Activated CD4-positive, alpha-beta T cell treated with anti-CD3 and anti-CD28 coated beads for 48 hours (primary cell): ENCODE measurements at places on chromosomes 12 and 14.

GRCh38 chr14:102213984-102214658, 74.4 kb downstream of the WDR20 start:
- no peak for DNase-seq

DNA sequence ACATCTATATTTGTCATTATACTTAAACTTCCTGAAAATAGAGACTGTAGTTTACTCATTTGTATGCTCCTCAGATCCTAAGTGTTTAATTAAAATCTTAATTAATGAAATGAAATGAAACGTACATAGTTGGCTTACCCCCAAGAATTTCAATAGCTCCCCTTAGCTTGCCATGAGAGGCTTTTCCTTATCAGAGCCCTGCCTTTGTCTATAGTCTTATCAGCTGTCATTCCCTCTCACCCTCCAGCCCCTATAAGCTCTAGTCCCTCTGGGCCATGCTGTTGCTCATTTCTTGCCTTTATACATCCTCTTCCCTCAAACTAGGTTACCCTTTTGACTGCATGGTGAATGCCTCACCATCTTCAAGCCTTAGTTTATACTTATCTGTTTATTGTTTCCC, 1.1 kb upstream of the RTRAF start:
- DNase-seq, result no peak

DNA sequence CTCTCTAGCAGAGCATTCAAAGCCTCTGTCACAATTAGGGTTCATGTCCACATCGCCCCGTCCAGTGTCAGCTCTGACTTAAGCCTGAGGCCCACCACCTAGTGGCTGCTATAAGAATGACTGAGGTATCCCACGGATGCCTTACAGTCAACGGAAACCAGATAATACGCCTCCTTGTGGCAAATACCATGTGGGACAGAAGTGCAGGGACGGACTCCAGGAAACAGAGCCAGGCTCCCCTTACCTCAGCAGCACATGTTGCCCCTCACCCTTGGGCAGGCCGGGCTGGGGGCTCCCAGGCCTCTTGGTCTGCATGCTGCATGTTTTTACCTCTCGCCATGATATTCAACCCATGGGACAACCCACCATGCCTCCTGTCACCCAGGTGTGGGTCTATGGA, 86.3 kb downstream of the VWF start:
- DNase-seq, result peak; percentile 70

DNA sequence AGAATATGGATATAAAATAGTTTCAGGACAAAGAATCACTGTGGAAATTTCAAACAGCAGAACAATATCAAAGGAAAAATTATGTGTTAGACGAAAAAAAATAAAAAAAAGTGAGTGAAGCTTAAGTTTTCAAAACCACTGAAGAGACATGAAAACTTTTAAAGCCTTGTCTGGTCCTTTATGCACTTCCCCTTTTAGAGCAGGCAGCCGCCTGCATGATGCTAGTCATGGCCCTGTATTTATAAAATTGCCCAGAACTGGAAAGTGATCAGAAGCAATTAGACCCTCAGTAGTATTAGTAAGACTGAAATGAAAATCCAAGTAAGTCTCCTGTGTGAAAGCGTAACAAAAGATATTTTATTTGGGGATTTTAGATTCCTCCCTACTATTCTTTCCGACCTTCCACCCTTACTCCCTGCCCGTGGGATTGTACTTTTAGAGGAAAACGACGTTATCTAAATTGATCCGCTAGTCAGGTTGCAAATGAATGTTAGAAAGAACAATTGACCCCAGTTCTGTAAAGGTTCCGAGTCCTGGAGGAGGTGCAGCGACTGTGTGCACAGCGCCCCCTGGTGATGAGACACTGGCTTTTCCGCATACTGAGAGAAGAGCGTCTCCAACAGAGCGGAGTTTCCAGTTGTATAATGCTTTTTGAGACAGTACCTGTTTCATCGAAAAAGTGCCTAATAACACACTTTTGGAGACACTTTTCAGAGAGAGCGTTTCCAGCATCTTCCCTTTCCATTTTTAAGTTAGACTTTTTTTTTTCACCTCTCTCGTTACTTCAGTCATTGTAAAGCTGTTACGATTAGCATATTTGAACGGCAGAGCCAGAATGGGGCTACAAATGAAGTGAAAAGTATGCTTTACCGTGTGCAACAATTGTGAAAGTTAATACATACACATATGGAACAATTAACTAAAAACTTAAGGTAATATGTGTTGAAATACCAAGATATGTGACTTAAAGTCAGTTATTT, 12.4 kb downstream of the MGST1 start:
- DNase-seq, result peak; percentile 48

DNA sequence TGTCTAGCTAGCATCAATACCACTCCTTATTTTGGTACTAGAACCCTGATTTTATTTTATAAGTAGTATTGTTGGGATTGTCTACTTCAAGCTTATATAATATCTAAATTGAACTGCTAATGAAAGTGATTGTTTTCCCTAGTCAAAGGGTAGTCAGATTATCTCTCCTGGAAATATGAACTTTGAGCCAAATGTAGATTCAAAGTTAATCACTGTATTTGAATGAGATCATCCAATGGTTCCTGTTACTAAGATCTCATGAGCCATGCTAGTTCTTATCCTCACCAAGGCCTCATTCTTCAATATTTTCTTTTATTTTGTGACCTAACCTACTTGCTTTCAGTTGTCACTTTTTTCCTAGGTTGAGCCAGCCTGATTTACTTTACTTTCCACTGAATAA, 276.7 kb downstream of the RASSF9 start:
- DNase-seq, result no peak

DNA sequence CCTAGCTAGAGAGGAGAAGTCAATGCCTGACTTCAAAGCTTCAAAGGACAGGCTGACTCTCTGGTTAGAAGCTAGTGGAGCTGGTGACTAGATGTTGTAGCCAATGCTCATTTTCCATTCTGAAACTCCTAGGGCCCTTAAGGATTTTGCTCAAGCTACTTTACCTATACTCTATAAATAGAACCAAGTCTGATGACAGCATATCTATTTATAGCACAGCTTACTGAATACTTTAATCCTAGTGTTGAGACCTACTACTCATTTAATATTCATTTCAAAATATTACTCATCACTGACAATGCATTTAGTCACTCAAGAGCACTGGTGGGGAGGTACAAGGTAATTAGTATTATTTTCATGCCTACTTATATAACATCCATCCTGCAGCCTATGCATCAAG, 137.2 kb upstream of the PELI2 start:
- DNase-seq, result no peak

- no peak for DNase-seq
These were observed 51.6 kb downstream of the ATP2B1 start for GRCh38 chr12:89657066-89657465.

DNA sequence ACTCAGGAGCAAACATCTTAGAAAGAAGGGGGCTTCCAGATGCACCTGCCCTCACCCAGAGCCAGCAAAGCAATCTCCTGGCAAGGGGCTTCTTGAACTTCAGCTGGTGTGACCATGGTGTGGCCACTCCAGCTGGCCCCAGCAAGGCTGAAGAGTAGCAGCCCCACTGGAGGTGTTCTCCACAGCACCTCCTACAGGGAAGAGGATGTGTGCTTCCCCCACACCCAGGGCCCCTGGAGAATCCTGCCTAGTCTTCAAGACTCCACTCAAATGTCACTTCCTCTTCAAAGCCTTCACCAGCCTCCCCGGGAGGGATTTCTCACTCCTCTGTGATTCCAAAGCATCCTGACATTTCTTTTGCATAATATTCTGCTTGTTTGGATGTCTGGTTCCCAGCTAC, 8.5 kb downstream of the RAB15 start:
- DNase-seq, result no peak

- no peak for DNase-seq
These were observed 40.1 kb upstream of the WNK1 start for GRCh38 chr12:712172-712863.

DNA sequence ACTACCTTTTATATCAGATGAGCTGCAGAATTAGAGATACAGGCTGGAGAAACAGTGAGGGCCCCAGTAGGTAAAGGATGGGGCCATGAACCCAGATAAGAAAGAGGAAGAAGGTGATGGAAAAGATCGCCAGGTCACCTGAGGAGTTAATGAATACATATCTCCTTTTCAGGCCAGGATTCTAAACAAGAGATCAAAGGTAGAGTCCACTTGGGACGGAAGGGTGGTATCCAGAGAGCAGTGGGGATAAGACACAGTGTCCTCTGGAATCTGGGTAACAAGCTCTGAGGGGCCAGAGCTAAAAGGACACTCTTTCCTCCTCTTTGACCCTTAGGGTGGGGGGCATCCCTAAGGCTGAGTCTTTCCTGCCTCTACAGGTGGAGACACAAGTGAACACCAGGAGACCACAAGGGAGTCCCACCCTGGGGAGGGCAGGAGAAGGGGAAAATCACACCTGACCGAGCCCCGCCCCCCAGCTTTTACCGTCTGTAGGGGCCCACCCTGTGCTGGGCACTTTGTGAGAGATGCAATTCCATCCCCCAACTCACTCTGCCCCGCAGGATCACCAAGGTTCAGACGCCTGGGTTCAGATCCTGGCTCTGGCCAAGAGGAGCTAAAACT, 27.3 kb downstream of the SERPINA1 start:
- DNase-seq, result no peak

DNA sequence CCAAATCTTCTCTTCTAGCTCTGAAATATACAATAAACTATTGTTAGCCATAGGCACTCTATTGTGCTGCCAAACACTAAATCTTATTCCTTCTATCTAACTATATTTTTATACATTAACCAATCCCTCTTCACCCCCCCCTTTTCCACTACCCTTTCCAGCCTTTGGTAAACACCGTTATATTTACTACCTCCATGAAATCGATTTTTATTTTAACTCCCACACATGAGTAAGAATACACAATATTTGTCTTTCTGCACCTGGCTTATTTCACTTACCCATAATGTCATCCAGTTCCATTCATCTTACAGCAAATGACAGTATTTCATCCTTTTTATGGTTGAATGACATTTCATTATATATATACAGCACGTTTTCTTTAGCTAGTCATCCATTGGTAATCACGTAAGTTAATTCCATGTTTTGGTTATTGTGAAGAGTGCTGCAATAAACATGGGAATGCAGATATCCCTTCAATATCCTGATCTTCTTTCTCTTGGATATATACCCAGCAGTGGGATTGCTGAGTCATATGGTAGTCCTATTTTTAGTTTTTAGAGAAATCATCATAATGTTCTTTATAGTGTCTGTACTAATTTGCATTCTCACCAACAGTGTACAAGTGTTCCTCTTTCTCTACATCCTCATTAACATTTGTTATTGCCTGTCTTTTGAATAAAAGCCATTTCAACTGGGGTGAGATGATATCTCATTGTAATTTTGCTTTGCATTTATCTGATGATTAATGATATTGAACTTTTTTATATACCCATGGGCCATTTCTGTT, 34.2 kb upstream of the PLBD1 start:
- DNase-seq, result no peak

GRCh38 chr14:23939607-23940326, 13.8 kb upstream of the DHRS4 start:
- no peak for DNase-seq

DNA sequence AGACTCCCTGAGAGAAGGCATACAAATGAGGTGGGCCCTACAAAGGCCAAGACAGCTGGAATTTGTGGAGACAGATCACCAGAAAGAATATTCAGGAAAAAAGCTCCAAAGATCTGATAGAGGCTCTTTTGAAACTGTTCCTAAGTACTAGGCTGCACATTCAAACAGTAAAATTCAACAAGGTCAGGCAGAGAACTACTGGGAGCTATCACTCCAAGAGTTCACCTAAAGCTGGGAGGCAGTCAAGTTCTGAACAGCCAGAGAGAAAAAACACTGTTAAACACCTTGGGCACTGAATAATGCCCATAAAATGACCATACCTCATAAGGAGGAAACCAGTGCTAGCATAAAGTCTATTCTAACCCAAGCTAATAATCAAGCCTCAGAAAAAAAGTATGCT, 28.6 kb downstream of the MED13L start:
- DNase-seq, result no peak

- no peak for DNase-seq
These were observed 20.1 kb upstream of the RTN1 start for GRCh38 chr14:59890676-59891075.

DNA sequence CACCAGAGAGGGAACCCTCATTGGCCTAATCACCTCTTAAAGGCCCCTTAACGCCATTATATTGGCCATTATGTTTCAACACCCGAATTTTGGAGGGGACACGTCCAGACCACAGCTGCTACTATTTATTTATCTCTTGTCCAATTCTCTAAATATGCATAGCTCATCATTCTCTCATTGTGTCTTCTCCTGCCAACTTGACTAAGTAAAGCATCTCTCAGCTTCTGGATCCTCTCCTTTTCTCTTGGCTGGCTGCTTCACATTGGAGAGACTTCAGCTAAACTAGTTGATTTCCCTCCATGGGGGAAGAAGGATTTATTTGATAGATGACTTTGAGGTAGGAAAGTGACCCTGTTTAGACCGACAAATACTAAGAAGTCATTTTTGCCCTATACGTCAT, 120.4 kb upstream of the KRR1 start:
- no peak for DNase-seq

DNA sequence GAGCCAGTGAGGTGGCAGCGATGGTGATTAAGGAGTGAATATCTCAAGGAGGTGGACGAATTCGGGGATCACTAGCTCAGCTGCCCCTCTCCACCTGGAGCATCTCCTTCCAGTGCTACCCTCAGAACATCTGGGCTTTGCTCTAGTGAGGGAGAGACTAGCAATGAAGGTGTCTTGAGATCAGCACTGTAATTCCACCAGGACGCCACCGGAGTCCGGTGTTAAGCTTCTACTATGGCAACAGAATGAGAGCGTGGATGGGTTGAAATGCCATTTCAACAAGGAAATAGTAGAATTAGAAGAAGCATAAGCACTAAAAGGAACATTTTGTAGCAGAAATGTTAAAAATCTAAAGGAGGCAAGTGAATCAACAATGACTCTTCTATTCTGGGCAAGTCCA, 61.1 kb downstream of the NTF3 start:
- no peak for DNase-seq

DNA sequence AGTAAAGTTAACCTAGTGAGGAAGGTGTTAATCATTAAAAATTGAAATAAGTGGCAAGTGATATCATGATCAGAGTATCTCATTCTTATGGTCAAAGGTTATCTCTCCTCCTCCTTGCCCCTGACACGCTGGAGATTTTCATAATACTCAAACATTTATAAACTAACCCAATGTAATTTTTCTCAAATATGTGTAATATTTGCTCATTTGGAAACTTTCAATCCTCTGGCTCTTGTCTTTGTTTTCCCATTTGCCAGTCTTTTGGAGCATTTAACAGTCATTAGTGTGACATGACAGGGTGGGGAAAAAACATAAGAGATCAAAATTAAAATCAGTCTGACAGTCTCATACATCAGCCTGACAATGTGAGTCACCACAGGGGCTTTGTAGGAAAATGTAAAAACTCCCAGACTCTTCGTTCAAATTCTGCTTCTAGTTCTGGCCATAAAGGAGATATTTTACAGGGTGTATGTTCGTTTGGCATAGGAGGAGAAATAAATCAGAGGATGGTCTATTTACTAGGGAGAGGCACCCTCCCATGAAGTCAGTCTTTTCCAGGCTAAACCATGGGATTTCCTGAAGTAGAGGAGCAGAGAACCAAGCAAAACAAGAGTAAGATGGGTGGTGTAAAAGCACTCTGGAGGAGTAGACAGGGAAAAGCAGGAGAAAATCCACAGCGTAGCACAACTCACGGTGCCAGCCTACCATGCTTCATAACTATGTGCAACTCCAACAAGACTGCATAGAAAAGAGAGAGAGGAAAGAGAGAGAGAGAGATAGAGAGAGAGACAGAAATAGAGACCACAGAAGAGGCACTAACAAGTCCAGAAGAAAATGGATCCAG, 369.2 kb upstream of the PDE3A start:
- DNase-seq, result no peak
